Activated T-helper 1 cell treated with anti-CD3 and anti-CD28 coated beads, Interleukin-12 subunit alpha, Interleukin-12 subunit beta, Interleukin-2, Interleukin-4 antibody, amounts not matched to agents 30 ng/mL and 10 ng/mL and 1 ng/mL, durations not matched to agents 14 hours and 24 hours and 36 hours (primary cell): ENCODE measurements at places on chromosomes 3 and 15.

DNA sequence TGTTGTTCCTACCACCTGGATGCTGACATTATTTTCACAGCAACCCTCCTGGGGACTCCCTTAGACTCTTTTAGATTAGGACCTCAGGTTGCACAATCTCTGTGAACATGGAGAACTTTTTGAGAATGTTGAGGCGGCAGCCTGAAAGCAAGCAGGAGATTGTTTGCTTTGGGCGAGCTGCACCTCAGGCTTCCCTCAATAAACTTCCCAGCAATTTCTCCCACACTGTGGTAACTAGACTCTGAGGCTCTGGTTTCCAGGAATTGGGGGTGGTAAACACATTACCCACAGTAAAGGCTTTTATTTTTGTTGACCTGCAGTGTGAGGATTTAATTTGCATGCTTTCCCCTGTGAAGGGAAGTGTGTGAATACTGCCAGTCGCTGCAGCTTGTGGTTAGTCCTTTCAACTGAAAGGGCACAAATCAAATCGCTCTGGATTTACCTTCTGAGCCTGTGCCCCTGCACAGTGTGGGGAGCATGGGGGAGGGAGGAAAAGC, 35.2 kb upstream of the SIAH2 start:
- DNase-seq, result no peak

GRCh38 chr15:39365873-39366272, 215.0 kb upstream of the THBS1 start:
- no peak for DNase-seq

GRCh38 chr3:190541008-190541407, 27.1 kb downstream of the IL1RAP start:
- DNase-seq, result no peak

GRCh38 chr3:4573153-4573552, 80.0 kb downstream of the ITPR1 start:
- no peak for DNase-seq

DNA sequence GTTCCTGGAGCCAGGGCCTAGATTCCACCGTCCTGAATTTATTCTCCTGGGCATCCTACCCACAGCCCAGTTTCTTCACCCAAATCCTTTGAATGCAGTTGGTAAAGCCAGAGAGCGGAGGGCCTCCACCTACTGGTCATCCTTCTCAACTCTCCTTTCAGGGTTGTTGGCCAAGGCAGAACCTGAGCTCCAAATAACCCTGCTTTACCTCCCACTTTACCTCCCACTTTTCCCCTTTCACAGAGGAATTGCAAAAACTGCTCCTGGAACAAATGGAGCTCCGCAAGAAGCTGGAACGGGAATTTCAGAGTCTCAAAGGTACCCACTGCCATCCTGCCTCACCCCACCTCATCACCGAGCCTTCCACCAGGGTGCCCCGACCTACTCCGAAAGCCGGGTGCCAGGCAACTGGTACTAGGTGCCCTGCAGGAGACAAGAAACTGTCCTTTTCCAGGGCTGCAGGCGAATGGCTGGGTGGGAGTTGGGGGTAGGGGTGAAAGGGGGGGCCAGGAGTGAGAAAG, 6.8 kb downstream of the SKOR1 start:
- no peak for DNase-seq
